ENCODE measurements at places on chromosomes 5 and 9.

- peak; percentile 13 for DNase-seq
Measured at GRCh38 chr5:170387775-170388639, 1.2 kb downstream of the KCNMB1 start.

DNA sequence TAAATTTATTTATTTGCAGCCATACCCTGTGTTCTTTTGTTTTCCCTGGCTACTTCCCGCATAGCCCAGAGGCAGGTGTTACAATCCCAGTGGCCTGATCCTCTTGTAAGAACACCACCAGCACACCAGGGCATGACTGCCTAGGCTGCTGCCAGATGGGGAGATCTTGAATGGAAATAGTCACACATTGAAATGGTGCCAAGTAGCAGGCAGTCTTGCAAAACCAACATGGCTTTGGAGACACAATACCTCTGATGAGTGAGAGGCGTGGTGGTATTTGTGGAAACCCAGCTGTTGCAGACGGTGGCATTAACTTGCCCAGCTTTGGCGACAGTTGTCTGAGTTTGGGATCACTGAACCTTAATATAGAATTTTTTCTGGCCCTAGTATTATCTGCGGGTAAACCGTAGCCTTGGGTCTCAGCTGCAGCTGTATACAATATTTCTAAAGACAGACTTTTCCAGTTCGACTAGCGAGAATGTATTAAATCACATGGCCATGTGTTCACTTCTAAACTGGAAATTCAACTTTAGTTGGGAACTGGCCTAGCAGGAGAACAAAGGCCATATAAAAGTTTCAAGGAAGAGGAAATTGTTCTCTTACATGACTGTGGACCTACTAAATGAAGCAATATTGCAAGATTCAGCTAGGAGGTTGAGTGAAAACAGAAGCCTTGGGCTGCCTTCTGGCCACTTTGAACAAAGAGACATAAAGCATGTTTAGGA lies 277.0 kb downstream of the SMARCA2 start:
- no peak for DNase-seq

DNA sequence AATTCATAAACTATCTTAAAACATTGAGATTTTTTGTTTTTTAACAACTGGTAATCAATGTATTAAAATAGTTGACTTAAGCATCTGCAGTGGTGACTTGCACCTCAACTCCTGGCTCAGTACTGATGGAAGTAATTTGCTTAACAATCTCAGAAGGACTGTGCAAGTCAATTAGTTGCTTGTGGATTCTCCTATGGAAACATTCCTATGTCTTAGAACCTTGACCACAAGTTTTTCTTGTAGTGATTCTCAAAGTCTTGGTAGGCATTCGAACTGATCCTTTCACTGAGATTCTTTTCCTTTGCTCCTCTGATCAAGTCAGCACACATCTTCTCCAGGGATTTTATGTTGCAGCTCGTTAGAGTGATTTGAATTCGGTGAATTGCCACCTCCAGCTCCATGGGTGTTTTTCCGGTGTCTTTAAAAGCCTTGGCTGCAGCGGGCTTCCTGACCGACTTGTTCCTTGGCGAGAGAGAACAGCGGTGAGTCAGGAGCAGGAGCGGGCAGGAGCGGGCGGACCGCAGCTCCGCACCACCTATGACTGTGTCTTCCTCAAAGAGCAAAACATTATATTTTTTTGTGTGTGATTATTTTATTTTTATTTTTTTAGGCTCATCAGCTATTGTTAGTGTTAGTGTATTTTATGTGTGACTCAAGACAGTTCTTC lies 21.1 kb downstream of the HMGXB3 start:
- DNase-seq: no peak

- DNase-seq: no peak
Measured at GRCh38 chr9:94932652-94933510, 206.4 kb downstream of the AOPEP start.
